Calu3 (cell line): ENCODE measurements at places on chromosomes 2 and 18. TPM values are rescaled to one million over a fixed set of nuclear protein-coding genes. Genes with fewer than 3 reads are reported as not detected.
A peak's percentile ranks its signal among the peaks of the same experiment; 100 is the strongest.

The UGT1A8 gene
- total RNA-seq = not detected in 2 replicates

GRCh38 chr18:32026491-32027086 lies 8.0 kb downstream of the RNF125 start:
- H3K27ac ChIP-seq = no peak overlapping the region
- H3K36me3 ChIP-seq = no peaks in the 10 kb centered on the region
- no peak overlapping the region for H3K4me3 ChIP-seq
- H3K4me1 ChIP-seq = peaks cover 12% of the 10 kb centered on the region
- DNase-seq = no peak
- no peaks in the 10 kb centered on the region for H3K27me3 ChIP-seq

The FBXO41 gene
- 15.0 and 16.1 TPM in 2 replicates for total RNA-seq

The CHN1 gene
- 1.3 and 2.4 TPM in 2 replicates for total RNA-seq

GRCh38 chr18:56431551-56431950 lies 206.8 kb downstream of the TXNL1 start:
- no peaks in the 10 kb centered on the region for H3K36me3 ChIP-seq
- peaks cover 28% of the 10 kb centered on the region for H3K4me1 ChIP-seq
- H3K27ac ChIP-seq = peak overlapping the region; percentile 67
- peak; percentile 84 for DNase-seq
- H3K4me3 ChIP-seq = no peak overlapping the region

DNA sequence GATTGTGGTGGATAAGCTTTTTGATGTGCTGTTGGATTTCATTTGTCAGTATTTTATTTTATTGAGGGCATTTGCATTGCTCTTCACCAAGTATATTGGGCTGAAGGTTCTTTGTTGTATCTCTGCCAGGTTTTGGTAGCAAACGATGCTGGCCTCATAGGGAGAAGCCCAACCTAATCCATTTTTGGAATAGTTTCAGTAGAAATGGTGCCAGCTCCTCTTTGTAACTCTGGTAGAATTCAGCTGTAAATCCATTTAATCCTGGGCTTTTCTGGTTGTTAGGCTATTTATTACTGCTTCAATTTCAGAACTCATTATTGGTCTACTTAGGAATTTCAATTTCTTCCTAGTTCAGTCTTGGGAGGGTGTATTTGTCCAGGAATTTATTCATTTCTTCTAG lies 309.8 kb upstream of the SETBP1 start:
- H3K27me3 ChIP-seq = no peaks in the 10 kb centered on the region
- H3K36me3 ChIP-seq = no peaks in the 10 kb centered on the region
- H3K4me1 ChIP-seq = peaks cover 4% of the 10 kb centered on the region
- H3K4me3 ChIP-seq = no peak overlapping the region
- DNase-seq = no peak
- no peak overlapping the region for H3K27ac ChIP-seq

DNA sequence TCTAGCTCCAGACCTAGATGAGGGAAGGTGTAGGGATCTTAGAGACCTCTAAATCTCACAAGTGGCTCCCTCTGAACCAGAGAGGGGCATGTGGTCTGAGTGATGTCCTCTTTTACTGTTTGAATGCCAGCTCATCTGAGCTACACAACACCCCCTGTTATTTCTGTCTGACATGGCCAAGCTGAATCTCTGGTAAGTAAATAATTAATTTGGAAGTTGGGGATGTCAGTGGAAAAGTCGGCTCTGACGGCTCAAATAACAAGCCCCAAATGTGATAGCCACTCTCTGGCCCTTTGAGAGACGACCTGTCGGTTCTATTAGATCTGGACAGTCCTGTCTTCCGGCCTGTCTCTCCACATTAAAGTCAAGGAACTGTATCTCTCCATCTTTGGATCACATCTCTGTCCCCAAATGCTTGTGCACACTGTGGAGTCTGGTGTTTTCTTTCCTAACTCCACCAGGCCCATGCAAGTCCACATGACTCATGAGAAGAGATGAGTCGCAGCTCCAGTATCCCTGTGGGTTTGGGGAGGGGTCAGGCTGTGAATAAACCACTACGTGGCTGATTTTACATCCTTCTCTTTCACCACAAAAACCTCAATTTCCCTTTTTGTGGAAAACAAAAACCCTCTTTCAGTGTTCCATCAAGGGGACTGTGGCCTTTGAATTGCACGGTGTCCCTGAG lies 52.5 kb downstream of the SETBP1 start:
- peaks cover 37% of the 10 kb centered on the region for H3K4me1 ChIP-seq
- H3K36me3 ChIP-seq = no peaks in the 10 kb centered on the region
- no peak overlapping the region for H3K4me3 ChIP-seq
- no peak for DNase-seq
- no peaks in the 10 kb centered on the region for H3K27me3 ChIP-seq

- H3K4me3 ChIP-seq = no peak overlapping the region
- peaks cover 6% of the 10 kb centered on the region for H3K36me3 ChIP-seq
- no peak overlapping the region for H3K27ac ChIP-seq
- no peak for DNase-seq
Observed at GRCh38 chr2:202196727-202197126, 41.7 kb downstream of the SUMO1 start.
